ENCODE measurements at places on chromosomes 2 and 18. TPM values are rescaled to one million over a fixed set of nuclear protein-coding genes. Genes with fewer than 3 reads are reported as not detected.

The CAD gene
- total RNA-seq, result 28.1 TPM

The UGT1A10 gene
- total RNA-seq, result not detected

The AGXT gene
- not detected for total RNA-seq

The SKOR2 gene
- total RNA-seq, result not detected

The GCG gene
- not detected for total RNA-seq

The CRYGD gene
- not detected for total RNA-seq

The COLEC11 gene
- not detected for total RNA-seq

The RESP18 gene
- not detected for total RNA-seq

The EFEMP1 gene
- total RNA-seq, result 4,638 TPM

The SLC11A1 gene
- total RNA-seq, result 1.3 TPM

The SLC9A4 gene
- not detected for total RNA-seq

The TUBB6 gene
- 254 TPM for total RNA-seq

The GRB14 gene
- 0.52 TPM for total RNA-seq

The TCF23 gene
- under 0.01 TPM for total RNA-seq

The MAP3K19 gene
- total RNA-seq, result not detected

The EPAS1 gene
- total RNA-seq, result 297 TPM

The SCN9A gene
- total RNA-seq, result not detected

The NCK2 gene
- 25.7 TPM for total RNA-seq

The OTOF gene
- 0.13 TPM for total RNA-seq
